ENCODE measurements at places on chromosomes 3 and 15.

DNA sequence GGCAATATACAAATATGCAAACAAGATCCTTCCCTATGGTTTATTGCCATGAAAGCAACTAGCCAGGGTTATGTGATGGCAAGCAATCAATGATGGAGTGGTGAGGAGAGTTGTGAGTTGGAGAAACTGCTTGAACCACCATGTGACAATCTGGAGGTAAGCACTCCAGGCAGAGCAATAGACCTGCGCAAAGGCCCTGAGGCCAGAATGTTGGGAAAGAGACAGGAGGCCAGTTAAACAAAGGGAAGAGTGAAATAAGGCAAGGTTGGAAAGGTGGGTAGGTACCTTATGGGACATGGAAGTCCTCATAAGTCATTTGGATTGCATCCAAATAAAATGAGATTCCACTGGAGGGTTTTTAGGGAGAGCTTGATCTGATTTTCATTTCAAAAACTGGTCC, 80.0 kb upstream of the WNT5A start:
- DNase-seq, result no peak

DNA sequence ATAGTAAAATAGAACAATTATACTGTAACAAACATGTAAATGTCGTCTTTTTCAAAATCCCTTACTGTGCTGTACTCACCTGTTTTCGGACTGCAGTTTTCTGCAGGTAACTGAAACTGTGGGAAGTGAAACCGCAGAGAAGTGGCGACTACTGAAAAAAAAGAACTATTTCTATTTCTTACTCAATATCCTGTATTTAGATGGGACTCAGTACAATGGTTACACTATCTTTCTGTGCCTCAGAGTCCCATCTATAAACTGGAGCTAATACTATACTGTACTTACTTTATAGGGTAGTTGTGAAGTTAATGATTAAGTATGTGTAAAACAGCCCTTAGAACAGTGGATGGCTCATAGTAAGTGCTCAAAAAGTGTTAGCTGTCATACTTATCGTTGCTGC, 14.3 kb upstream of the P2RY12 start:
- DNase-seq, result no peak

GRCh38 chr15:42375941-42376340, 16.6 kb downstream of the CAPN3 start:
- DNase-seq, result no peak

DNA sequence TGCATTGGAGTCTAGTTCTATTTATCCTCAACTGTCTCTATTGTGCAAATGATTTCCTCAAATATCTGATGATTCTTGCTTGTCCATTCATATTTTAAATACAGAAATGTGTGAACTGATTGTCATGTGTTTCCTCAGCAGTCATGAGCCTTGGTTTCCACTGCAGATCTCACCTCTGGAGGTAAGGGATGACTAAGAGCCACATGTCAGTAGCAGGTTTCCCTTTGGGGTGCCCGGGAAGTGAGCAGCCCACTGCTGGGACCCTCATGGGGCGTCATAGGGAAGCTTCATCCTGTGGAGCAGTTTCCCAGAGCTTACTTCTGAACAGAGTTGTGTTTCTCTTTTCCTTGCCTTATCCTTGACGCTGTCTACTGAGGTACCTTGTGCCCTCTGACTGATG, 149.2 kb upstream of the TOPAZ1 start:
- DNase-seq, result no peak

GRCh38 chr15:92385096-92385495, 8.6 kb upstream of the ST8SIA2 start:
- no peak for DNase-seq

DNA sequence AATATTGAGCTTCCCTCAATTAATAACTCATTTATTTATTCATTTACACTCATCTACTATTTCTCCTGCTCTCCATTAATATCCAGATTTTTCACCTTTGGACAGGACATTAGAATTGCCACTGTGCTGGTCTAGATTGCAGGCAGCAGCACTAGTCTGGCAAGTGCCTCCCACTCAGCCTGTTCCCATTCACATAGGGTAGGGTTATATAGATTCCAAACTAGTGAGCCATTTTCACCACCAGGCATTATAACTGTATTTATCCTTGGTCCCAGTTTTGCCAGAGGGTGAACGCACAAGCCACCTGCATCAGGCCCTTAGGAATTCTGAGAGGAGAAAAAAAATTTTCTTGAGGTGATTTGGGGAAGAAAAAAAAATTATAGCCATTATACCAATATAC, 44.5 kb downstream of the ANAPC13 start:
- DNase-seq, result no peak

DNA sequence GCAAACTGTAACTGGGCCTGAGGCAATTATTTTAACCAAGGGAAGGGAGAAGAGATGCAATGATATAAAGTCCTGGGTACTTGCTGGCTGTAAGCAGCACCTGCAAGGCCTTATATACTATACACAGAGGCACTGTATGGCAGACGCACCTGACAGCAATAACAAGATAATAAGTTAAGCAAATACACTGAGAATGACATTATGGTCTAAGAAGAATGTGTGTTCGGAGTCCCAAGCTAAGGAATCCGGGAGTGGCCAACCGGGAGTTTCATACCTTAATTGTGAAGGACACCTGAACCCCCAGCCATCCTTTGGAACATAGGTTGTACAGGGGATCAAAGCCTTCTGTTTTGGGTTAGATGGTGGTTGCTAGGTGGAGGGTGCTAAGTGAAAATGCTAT, 13.7 kb downstream of the FAM240A start:
- no peak for DNase-seq

- DNase-seq, result no peak
Observed at GRCh38 chr3:46670000-46670890, 23.2 kb downstream of the ALS2CL start.
